ENCODE measurements at places on chromosomes 7 and 10.

GRCh38 chr10:132538790-132539421, 1.3 kb downstream of the INPP5A start:
- DNase-seq = no peak

- no peak for DNase-seq
Observed at GRCh38 chr10:9296190-9296589, 1241.7 kb downstream of the GATA3 start.

DNA sequence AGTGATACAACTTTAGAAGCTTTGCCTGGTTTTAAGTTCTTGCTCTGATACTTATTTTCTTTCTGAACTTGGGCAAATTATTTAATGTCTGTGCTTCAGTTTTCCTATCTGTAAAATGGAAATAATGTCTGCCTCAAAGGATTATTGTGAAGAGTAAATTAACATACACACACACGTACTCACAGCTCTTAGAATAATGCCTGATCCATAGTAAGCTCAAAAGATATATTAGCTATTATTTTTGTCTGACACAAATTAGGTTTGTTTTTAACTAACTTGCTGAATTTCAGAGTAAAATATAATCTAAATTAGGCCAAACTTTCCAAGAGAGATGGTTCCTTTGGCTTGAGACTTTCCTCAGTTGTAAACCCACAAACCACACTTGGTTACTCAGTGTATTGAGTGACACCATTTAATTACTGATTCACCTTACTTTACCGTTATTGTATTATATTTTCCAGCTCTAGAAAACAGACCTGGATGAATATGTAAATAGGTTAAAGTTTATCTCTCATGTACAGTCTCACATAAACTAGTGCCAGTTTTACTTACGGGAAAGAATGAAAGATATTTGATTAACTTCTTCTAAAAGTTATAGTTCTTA, 50.4 kb downstream of the VTI1A start:
- DNase-seq = no peak

- no peak for DNase-seq
Observed at GRCh38 chr7:101238226-101239182, 902 bp upstream of the CLDN15 start.

GRCh38 chr10:75403144-75403938, 1.8 kb upstream of the ZNF503 start:
- DNase-seq = peak; percentile 19

Data from endothelial cell of umbilical vein (primary cell).